ENCODE measurements at places on chromosomes 11 and 22.

DNA sequence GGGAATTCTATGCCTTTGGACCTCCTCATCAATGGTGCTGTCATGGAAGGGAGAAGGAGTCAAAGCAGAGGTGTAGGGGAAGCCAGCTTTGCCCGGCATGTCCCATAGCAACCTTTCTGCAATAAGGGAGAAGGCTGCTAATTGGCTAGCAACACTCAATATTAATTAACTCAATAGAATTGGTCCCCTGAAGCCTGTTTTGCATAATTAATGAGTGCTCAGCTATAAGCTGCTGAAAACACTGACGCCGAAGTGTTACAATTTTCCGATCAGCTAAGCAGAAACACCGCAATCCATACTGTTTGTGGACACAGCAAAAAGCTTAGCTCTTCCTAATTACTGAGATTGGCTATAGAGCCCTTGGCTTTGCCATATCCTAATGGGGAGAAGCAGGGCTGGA lies 245.0 kb downstream of the CSNK2A3 start:
- DNase-seq: no peak

GRCh38 chr22:36308880-36309279 lies 55.9 kb downstream of the APOL1 start:
- DNase-seq: no peak

DNA sequence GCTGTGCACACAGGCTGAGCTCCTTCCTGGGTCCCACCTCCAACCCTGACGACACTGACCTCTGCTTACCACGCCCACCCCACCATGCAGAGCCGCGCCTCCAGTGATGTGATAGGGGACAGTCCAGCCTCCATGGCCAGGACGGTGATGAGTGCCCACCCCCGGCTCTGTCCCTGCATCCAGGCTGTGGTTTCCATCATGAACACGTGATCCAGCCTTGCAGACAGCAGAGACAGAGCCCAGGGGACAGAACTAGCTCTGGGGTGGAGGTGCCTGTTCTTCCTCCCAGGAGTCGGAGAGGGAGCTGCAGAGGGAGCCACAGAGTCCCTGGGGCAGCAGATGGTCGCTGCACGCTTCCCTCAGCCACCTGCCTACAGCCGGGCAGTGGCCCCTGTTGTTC lies 42.6 kb upstream of the IGSF9B start:
- no peak for DNase-seq

GRCh38 chr11:62689421-62690183 lies at the start of gene LRRN4CL:
Gene LRRN4CL, minus strand, starts transcription at chr11:62689530. Its CDS starts 1,022 bp downstream, at chr11:62688508.
- DNase-seq: no peak

DNA sequence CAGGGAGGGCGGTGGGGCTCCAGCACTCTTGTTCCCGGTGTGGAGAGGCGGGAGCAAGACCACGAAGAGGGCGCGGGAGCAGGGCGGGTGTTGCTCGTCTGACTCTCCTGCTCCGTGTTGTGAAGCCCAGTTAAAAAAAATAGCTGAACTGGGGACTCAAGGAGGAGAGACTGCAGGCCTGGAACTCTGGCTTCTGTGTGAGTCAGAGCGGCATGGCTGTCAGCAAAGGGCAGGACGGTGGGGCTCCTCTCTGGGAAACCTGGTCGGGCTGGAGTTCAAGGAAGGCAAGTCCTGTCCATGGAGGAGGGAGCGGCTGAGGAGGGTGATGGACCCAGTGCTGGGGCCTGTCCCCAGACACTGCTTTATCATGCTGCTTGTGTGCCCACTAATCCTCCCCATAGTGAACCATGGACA lies 152.3 kb downstream of the FEZ1 start:
- no peak for DNase-seq

- no peak for DNase-seq
These were observed 6.2 kb downstream of the TEAD1 start for GRCh38 chr11:12680246-12680939.
